ENCODE measurements at places on chromosomes 2 and 18.

- no peak for DNase-seq
Observed at GRCh38 chr18:23548275-23548674, 38.0 kb downstream of the NPC1 start.

DNA sequence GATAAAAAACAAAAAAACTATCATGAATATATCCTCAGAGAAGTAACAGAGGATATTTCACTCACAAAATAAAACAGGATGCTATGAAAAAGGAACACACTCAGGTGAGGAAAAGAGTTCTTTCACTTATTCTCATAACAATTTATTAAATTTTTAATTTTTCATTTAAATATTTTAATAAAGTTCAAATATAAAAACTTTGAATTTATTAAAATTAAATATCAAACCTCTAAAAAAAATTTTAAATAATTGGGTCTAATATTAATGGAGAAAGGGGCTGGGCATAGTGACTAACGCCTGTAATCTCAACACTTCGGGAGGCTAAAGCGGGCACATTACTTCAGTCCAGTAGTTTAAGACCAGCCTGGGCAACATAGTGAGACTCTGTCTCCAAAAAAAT lies 10.1 kb downstream of the THADA start:
- no peak for DNase-seq

DNA sequence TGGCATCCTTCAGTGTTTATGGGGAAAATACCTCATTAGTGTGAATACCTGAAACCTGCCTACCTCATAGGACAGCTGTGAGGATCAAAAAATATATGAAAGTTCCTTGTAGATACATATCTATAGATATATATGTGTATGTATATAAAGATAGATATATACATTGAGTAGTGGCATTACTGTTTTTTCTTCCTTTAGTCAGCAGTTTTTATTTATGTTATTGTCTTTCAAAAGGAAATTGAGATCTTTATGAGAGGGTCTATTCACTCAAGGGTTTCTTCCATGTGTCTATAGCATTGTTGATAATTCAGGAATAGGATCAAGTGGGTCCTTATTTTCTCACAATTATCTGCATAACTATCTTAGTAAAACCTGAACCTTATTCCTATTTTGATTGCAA lies 6.6 kb downstream of the RMP24 start:
- no peak for DNase-seq

DNA sequence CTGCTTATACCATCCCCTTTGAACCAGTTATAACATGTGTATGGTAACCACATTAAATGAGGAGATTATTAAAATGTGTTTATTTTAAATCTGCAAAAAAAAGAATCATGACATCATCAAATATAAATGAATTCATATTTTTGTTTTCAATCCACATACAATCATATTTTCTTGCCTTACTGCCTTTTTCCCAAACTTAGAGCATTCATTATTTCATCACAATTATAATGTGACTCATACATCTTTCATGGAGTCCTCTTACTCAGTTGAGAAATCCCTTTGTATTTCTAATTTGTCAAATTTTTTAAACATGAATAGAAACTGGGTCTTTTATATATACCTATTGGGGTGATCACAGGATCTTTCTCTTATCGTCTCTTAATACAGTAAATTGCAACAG lies 909.6 kb downstream of the DSC3 start:
- DNase-seq: no peak

- DNase-seq: no peak
Observed at GRCh38 chr18:22844190-22844589, 88.9 kb upstream of the RBBP8 start.

- no peak for DNase-seq
Observed at GRCh38 chr18:49757513-49758262, 55.6 kb downstream of the ACAA2 start.

- peak; percentile 34 for DNase-seq
Observed at GRCh38 chr2:134324947-134325346, 71.1 kb downstream of the MGAT5 start.

DNA sequence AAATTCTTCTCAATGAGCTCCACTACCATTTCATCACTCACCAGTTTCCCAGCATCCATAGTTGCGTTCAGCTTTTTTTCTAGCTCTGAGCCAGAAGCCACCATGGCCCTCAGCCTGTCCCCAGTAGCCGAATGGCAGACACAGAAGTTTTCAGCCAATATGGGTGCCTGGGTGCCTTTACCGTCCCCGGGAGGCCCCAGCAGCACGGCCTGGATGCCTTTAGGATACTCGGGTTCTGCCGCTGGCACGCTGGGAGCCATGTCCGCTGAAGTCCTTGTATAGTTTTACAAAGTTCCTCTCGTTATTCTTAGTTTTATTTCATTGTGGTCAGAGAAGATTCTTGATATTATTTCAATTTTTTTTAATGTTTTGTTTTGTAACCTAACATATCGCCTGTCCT lies 187.2 kb downstream of the MEMO1 start:
- no peak for DNase-seq

GRCh38 chr2:109410039-109410815 lies 203.5 kb downstream of the SEPTIN10 start:
- DNase-seq: no peak

GRCh38 chr2:55054106-55054875 lies 4.0 kb upstream of the RTN4 start:
- DNase-seq: no peak

DNA sequence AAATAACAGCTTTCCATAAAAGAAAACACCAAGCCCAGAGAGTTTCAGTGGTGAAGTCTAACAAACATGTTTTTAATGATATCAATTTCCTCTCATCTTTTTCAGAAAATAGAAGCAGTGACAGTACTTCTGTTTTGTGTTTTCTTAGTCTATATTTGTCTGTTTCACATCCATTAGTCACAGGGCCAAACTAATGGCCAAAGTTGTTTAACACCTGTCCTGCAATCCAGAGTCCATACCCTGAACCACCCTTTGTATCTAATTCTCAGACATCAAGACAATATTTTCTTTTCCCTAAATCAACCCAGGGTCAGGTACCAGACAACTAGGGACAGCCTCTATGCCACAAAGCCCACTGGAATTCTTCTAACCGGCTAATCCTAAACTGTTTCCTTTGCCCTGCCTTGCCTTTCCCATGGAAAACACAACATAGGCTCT lies 25.9 kb downstream of the TMSB10 start:
- no peak for DNase-seq
